ELF-1 (cell line): ENCODE measurements at places on chromosomes 4 and X.

- no peak for DNase-seq
These were observed 117.9 kb downstream of the COL25A1 start for GRCh38 chr4:109184491-109184961.

- no peak for DNase-seq
These were observed 7.0 kb downstream of the CD38 start for GRCh38 chr4:15784959-15785634.

DNA sequence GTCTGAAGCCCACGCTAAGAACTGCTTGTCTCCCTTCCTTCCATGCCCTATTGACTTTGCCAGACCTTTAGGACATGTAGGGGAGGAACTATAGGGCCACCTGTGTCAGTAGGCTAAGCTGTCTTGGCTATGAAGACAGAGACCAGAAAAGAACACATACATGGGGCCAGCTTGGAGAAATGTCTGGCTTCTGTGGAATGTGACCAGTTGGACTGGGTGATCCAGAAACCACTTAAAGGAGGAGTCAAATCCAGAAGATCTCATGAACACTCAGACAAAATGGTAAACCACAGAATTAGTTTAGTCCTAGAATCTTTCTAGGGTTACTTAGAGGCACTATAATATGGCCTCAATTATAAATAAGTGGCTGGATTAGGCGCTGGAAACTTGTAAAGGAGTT is 42.0 kb downstream of the PHKA2 start:
- DNase-seq, result no peak

- peak; percentile 35 for DNase-seq
These were observed 142.1 kb upstream of the FTHL17 start for GRCh38 chrX:31213941-31214340.

GRCh38 chr4:185811509-185812364 is at the start of gene SORBS2:
TSS of gene SORBS2 (minus strand) at chr4:185812194. CDS start at chr4:185690571, 121,623 bp downstream.
- no peak for DNase-seq

GRCh38 chr4:188619456-188620149 is 480.4 kb downstream of the TRIML1 start:
- peak; percentile 53 for DNase-seq

- DNase-seq, result peak; percentile 56
These were observed 57.5 kb upstream of the WDR1 start for GRCh38 chr4:10173754-10174749.

DNA sequence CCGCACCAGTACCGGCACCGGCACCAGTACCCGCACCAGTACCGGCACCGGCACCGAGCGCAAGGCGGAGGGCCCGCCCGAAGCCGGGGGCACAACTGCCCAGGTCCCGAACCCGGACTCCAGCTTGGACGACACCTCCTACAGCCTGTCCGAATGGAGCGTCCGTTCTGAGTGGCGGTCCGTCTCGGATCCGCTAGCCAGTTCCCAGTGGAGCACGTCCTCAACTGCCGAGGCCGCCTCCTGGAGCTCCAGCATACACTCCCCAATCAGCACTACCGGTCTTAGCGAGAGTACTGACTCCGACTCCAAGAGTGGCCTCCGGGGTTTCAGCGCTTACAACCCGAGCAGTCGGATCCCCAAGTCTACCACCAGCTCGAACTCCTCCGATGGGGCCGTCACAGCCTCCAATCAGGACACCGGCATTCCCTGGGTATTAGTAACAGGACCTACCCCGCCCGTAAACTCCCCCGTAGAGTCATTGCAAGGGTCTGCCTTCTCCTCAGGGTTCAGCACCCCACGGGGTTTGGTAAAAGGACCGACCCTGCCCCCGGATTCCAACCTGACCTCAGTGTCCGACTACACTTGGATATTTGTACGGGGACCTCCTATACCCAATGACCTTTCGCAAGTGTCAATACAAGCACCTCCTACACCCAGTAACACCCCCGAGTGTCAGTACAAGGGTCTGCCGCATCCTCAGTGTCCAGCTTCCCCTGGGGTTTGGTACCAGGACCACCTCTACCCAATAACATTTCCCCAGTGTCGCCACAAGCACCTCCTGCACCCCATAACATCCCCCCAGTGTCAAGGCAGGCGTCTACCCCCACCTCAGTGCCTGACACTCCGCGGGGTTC is 721 bp upstream of the MAOA start:
- DNase-seq, result peak; percentile 71

GRCh38 chr4:94558392-94558904 is 106.7 kb downstream of the PDLIM5 start:
- no peak for DNase-seq

GRCh38 chr4:188002751-188003150 is 7.2 kb downstream of the ZFP42 start:
- no peak for DNase-seq

DNA sequence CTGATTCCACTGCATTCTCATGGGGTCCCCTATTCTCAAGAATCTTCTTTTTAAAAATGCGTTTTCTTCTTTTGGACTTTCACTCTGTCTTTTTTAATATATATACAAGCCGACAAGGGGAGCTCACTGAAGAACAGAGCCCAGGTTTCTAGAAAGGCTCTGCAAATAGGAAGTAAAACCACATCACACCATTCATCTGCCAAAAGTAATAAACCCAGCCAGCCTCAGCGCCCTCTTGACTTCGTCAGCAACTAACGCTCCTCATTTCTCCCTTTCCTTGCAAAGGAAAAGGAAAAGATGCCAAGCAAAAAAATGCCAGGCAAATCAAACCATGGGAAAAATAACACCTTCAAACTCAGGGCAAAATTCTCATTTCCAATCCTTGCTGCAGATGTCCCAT is 136.4 kb downstream of the HHIP start:
- DNase-seq, result no peak

- no peak for DNase-seq
These were observed 178.6 kb downstream of the ZNF674 start for GRCh38 chrX:46366381-46367207.

- DNase-seq, result peak; percentile 91
These were observed 2.0 kb upstream of the SPP1 start for GRCh38 chr4:87973283-87974169.

DNA sequence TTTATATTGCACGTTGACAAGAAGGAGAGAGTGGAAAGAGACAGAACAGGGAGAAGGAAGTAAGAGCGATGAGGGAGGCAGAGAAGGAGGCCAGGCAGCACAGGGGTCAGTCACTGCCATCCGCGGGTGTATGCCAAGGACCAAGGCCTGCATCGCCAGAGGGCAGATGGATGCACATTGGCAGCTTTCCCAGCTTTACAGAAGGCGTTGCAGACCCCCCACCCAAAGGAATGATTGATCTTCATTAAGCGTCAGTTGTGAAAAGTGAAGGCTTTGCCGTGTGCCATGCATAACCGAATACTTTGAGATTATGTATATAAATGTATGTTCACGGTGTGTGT is 21.6 kb downstream of the PIGG start:
- DNase-seq, result no peak

DNA sequence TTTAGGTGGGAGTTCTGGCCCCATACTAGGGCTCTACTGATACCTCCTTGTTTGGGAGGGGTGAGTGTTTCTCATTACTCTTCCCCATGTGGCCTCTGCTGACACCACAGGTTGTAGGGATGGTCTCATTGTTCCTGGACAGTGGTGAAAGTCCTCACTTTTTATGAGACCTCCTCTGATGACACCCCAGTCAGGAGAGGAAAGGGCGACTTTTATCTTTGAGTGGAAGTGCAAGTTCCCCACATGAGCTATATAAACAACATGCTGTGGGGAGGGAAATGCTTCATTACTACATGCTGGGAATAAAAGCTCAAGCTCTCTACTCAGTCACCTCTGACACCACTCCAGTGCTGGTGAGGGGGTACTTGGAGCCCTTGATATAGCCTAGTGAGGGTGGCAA is 29.5 kb upstream of the MAGEA6 start:
- no peak for DNase-seq

DNA sequence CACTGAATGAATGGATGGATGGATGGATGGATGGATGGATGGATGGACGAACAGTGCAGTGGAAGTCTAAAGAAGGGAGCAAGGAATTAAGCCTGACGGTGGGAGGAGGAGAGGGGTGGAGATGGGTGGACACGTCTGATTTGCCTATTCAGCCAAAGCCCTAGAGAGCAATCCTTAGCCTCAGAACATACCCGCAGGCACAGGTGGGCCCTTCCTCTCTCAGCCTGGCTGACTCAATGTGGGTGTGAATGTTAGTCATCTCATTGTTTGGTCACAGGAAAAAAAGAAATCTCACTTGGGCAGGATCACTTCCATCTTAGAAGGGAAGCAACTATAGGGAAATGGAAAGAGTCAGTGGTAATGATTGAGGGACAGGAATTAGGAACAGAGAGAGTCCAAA is 165.9 kb downstream of the PJA1 start:
- peak; percentile 65 for DNase-seq

DNA sequence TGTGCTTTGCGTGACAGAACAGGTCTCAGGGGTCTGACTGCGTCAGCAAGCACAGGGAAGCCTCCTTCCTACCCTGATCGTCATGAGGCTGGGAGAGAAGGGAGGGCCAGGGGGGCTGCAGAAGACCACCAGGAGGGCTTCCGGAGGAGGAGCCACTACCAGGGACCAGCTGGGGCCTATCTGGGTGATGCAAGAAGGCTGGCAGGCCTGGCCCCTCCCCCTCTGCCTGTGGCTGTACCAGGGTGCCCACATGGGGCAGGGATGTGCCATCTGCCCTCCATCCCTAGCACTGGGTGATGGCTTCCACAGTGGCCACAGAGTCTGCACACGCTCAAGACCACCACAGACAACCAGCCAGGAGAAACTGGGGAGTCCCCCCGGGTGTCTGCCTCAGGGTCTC is 116.4 kb upstream of the NKX1-1 start:
- DNase-seq, result no peak

GRCh38 chr4:48268956-48269860 is at the start of gene TEC:
TSS of gene TEC (minus strand) at chr4:48269838. CDS start at chr4:48228614, 41,224 bp downstream.
- peak; percentile 75 for DNase-seq

DNA sequence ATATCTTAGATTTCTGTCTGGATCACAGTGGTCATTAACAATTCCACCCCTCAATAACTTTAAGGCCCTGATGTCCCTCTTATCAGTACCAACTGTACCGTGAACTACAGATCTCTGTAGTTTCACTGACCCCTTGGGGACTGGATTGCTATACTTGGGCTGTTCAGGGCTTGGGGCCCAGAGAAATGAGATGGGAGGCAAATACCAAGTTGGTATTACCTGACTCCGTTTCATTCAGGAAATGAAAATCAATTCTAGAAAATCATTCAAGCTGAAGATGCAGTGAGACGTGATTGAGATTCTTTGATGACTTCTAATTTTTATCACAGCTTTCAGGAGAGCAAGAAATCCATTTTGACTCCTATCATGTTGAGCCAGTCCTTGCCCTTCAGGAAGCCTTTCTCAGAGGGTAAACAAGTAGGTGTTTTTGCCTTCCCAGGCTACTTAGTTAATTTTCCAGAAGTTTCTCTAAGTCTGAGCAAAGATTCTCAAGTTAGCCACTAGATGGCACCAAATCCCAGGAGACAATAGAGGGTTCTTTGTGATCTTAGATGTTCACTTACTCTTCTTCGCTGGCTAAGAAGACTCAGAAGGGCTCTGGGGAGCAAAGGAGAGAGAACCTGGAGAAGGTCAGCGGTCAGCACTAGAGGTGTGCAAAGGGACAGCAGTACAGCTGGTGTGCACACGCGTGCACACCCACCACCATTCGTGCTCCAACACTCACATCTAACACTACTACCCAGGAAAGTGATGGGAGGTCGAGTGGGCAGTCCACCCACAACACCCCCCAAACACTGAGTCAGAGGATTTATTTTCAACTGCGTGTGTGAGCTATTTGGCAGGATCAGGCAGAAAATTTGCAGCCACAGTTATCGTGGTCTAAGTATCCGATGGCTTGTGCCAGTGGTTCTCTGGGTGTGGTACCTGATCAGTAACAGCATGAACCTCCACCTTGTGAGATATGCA is 7.4 kb downstream of the HNRNPH2 start:
- DNase-seq, result peak; percentile 70

GRCh38 chr4:152605641-152606335 is 69.9 kb upstream of the FBXW7 start:
- DNase-seq, result peak; percentile 23

- DNase-seq, result no peak
These were observed 4.8 kb downstream of the FRMPD3 start for GRCh38 chrX:107454302-107454701.

GRCh38 chrX:96835660-96836289 is 47.9 kb upstream of the RPA4 start:
- no peak for DNase-seq

GRCh38 chr4:54683616-54684346 is 26.0 kb downstream of the KIT start:
- DNase-seq, result peak; percentile 34

GRCh38 chr4:73309211-73309610 is 50.6 kb upstream of the ANKRD17 start:
- DNase-seq, result no peak

- DNase-seq, result no peak
These were observed 53.9 kb upstream of the SORBS2 start for GRCh38 chr4:185865901-185866328.

DNA sequence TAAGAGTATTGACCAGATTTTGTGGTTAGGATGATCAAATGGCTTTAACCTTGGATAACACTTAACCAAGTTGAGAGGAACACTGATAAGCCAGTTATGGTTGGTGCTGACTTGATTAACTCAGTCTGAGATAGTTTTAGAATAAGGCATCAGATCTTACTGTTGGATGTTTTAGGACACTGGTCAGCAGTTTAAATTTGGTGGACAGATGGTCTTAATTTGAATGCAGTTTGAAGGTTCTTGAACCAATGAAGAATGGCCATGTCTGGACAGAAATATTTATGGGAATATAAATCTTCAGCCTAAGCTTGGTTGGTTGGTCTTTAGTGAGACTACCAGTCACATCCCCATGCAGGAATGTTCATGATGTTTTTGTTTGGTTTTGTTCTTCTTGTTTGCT is 2.6 kb upstream of the GIMD1 start:
- no peak for DNase-seq
